ENCODE measurements at places on chromosomes 12 and 14. TPM values are rescaled to one million over a fixed set of nuclear protein-coding genes. Genes with fewer than 3 reads are reported as not detected.

DNA sequence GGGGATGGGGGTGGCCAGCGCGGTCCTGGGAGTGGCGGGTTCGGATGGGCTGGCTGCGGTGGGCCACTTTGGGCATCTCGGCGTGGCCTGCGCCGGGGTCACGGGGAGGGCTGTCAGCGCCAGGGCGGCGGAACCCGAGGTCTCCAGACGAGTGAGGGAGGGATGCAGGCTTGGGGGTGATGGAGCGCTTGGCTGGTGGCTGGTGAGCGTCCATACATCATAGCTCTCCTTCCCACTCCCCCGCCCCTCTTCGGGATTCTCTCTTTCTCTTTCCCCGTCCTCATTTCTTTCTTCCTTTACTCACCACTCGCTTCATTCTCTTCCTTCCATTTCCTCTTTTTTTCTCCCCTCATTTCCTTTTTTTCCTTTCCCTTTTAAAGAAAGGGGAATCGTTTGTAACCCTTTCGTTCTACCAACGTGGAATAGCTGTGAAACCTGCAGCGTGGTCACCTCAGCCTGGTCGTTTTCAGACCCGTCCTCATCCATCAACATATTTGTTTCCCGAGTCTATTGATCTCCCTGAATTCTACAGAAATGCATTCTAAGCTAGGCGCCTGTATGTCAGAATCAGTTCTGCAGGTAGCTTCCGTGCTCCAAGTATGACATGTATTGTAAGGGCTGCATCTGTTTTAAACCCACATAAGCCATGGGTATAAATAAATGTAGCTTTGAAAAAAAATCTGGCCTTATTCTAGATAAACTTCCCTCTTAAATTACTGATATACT is 260.3 kb upstream of the E2F7 start:
- DNase-seq = no peak

DNA sequence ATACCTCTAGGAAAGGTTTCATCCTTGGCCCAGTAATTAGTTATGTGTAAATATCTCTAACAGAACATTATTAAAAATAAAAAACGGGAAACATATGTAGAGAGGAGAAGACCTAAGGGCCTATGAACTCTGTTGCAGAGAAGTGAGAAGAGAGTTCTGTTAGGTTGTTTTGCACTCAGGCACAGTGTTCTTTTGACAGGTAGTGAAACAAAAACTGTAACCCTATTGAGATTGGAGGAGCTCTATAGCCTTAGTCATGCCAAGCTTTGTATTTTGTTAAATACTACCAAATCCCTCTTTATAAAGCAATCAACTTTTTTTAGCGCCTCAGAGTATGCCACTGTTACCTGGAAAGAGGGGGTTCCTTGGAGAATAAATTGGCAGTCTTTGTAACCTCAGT is 77.6 kb downstream of the CNTN1 start:
- DNase-seq = no peak

- no peak for DNase-seq
Measured at GRCh38 chr12:52760623-52761022, 16.5 kb downstream of the KRT76 start.

NINJ2 gene
- 6.5 TPM for total RNA-seq

PPP1R1A gene
- total RNA-seq = 0.43 TPM

SMIM41 gene
- total RNA-seq = not detected

SART3 gene
- total RNA-seq = 79.2 TPM

KRT6B gene
- not detected for total RNA-seq

LRIG3 gene
- 19.1 TPM for total RNA-seq

Data from Caco-2 (cell line).